Activated T-helper 17 cell treated with anti-CD3 and anti-CD28 coated beads, Interleukin-2, amount 50 U/mL, for 72 hours (primary cell): ENCODE measurements at places on chromosomes 7 and 10.
A peak's percentile ranks its signal among the peaks of the same experiment; 100 is the strongest.

DNA sequence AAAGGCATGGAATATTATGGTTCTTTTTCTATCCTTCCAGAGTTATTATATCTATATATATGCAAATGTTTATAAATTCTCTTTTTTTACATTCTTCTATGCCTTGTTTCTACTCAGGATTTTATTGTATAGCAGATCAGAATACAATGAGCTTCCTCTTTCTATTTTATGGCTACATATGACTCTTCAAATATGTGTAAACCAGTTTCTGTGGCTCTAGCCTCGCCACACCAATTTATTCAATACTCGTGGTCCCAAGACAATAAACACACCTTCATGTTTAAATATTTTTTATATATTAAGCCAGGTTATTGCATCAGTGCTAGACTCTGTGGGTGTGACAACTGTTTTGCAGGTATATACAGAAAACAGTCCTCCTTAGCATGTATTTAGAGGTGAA is 237.5 kb upstream of the MKLN1 start:
- H3K27ac ChIP-seq: no peak overlapping the region
- H3K4me1 ChIP-seq: peaks cover 46% of the 10 kb centered on the region
- peaks cover 94% of the 10 kb centered on the region for H3K36me3 ChIP-seq
- peak overlapping the region; percentile 60 for H3K4me3 ChIP-seq
- H3K27me3 ChIP-seq: no peaks in the 10 kb centered on the region

GRCh38 chr7:111727905-111728634 is 165.8 kb upstream of the IMMP2L start:
- no peak overlapping the region for H3K27ac ChIP-seq
- no peak for ATAC-seq
- H3K36me3 ChIP-seq: no peaks in the 10 kb centered on the region
- no peak overlapping the region for H3K4me3 ChIP-seq
- H3K27me3 ChIP-seq: no peaks in the 10 kb centered on the region
- H3K4me1 ChIP-seq: no peaks in the 10 kb centered on the region

- H3K27ac ChIP-seq: no peak overlapping the region
- no peaks in the 10 kb centered on the region for H3K4me1 ChIP-seq
- H3K27me3 ChIP-seq: peaks cover 9% of the 10 kb centered on the region
- no peaks in the 10 kb centered on the region for H3K36me3 ChIP-seq
- no peak overlapping the region for H3K4me3 ChIP-seq
- ATAC-seq: no peak
These were observed 38.3 kb upstream of the YAE1 start for GRCh38 chr7:39527951-39528350.

DNA sequence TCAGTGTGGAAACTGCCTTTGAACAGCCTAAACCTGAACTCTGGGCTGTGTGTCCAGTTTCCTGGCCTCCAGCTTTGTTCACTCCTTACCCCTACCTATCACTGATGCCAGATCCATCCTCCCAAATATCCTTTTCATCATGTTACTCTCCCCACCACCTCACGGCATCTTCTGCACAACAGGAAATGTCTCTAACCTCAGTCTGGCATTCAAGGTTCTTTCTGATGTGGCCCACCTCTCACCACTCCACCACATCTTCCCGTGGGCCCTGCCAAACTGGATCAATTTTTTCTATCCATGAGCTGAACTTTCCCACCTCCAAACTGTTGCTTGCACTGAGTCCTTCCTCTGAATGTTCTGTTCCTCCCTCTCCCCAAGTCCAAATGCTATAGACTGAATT is 35.8 kb upstream of the MAP3K8 start:
- peak overlapping the region; percentile 8 for H3K4me3 ChIP-seq
- peaks cover 13% of the 10 kb centered on the region for H3K27me3 ChIP-seq
- H3K27ac ChIP-seq: no peak overlapping the region
- H3K36me3 ChIP-seq: no peaks in the 10 kb centered on the region
- H3K4me1 ChIP-seq: peaks cover 15% of the 10 kb centered on the region

DNA sequence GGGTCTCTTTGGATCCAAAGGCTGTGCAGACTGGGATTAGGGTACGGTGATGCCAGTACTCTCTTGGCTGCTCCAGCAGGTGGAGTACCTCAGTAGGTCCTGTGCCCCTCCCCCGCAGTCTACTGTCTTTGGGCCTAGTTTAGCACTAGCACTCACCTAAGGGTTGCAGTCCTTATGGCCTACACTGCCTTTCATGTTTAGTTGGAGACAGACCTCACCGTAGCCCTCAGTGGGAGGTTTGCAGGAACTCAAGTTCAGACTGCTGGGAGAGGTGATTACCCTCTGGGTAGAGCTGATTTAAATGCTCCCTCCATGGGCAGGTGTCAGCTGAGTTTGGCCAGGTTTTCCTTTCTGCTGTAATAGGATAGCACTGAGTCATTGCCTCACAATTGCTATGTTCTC is 210.8 kb upstream of the TMEM196 start:
- ATAC-seq: no peak
- H3K36me3 ChIP-seq: no peaks in the 10 kb centered on the region
- no peak overlapping the region for H3K27ac ChIP-seq
- no peaks in the 10 kb centered on the region for H3K4me1 ChIP-seq
- no peak overlapping the region for H3K4me3 ChIP-seq

DNA sequence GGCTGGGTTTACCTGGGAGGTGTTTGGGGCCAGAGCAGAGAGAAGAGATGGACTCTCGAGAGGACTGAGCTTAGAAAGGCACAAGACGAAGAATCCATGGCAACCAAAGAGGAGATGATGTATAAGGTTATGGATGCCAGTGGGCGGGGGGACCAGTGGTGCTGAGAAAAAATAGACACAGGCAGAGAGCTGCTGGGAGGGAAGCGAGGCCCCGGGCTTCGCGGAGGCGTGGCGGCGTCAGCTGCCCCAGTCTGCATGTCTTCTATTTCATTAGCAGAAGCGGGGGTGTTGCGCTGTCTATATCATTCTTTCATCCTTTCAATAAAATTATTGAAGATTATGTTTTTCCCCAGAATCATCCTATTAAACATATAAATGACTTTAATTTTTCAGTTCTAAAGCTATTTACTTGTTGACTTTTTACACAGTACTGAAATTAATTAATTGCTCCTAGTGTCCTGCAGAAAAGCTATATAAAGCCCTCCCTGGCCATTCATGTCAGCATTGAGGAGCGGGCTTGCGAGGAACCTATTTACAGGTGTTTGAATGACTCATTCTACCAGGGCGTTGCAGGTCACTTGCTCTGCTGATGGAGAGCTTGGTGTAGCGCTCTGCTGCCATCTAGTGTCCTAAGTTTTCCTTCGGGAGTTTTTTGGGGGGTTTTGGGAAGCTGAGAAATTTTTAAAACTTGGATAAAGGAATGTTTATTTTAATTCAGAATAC is 42.9 kb upstream of the BHLHA15 start:
- H3K4me1 ChIP-seq: peaks cover 7% of the 10 kb centered on the region
- no peak overlapping the region for H3K4me3 ChIP-seq
- H3K27me3 ChIP-seq: no peaks in the 10 kb centered on the region
- no peak overlapping the region for H3K27ac ChIP-seq
- peaks cover 13% of the 10 kb centered on the region for H3K36me3 ChIP-seq

GRCh38 chr7:41476460-41476803 is 226.5 kb downstream of the INHBA start:
- ATAC-seq: no peak
- no peak overlapping the region for H3K4me3 ChIP-seq
- H3K4me1 ChIP-seq: no peaks in the 10 kb centered on the region
- no peaks in the 10 kb centered on the region for H3K36me3 ChIP-seq
- H3K27me3 ChIP-seq: no peaks in the 10 kb centered on the region
- H3K27ac ChIP-seq: no peak overlapping the region

GRCh38 chr7:100825751-100826513 is 1.4 kb downstream of the EPHB4 start:
- no peak for ATAC-seq
- peak overlapping the region; percentile 68 for H3K4me3 ChIP-seq
- peaks cover 41% of the 10 kb centered on the region for H3K27me3 ChIP-seq
- peaks cover 11% of the 10 kb centered on the region for H3K36me3 ChIP-seq
- H3K27ac ChIP-seq: no peak overlapping the region

DNA sequence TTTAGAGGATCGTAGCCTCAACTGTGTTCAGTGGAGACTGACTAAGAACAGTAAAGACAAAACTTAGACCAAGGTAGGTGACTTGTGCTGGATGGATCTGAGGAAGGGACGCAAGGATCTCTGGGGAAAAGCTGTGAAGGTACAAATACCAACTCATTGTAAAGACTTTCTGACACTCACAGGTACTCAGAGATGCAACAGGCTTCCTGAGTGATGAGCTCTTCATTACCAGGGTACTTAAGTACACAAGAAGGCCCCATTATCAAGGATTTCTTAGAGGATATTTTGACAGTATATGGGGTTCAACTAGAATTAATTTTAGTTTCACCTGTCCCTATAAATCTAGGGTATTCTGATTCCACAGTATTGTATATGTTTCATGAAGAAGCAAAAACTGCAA is 440.7 kb downstream of the PLXDC2 start:
- no peaks in the 10 kb centered on the region for H3K4me1 ChIP-seq
- H3K27ac ChIP-seq: no peak overlapping the region
- ATAC-seq: no peak
- H3K27me3 ChIP-seq: no peaks in the 10 kb centered on the region
- no peaks in the 10 kb centered on the region for H3K36me3 ChIP-seq
